ENCODE measurements at places on chromosomes 4 and X.

DNA sequence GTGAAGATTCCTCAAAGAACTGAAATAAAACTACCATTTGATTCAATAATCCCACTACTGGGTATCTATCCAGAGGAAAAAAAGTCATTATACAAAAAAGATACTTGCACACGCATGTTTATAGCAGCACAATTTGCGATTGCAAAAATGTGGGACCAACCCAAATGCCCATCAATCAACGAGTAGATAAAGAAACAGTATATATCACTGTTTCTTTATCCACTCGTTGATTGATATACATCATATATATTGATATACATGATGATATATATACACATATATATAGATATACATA lies 13.6 kb upstream of the AFP start:
- no peak for DNase-seq

DNA sequence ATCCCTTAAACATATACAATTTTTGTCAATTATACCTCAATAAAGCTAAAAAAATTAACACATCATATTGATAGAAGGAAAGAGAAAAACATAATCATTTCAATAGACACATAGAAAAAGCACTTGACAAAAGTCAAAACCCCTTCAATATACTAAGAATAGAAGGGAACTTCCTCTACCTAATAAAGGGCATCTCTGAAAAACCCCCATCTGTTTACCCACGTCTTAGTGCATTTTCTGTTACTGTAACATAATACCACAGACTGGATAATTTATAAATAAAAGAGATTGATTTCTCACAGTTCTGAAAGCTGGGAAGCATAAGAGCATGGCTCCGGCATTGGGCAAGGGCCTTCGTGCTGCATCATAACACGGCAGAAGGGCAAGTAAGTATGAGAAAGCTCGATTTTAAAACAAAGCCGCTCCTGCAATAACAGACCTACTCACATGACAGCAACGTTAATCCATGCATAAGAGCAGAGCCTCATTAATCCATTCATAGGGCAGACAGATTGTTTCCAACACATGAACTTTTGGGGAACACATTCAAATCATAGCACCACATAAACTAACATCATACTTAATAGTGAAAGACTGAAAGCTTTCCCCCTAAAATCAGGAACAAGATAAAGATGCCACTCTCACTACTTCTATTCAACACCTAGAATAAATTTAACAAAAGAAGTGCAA lies 15.7 kb downstream of the STEEP1 start:
- no peak for DNase-seq

- DNase-seq: no peak
These were observed 24.9 kb downstream of the JAKMIP1 start for GRCh38 chr4:6175426-6175825.

DNA sequence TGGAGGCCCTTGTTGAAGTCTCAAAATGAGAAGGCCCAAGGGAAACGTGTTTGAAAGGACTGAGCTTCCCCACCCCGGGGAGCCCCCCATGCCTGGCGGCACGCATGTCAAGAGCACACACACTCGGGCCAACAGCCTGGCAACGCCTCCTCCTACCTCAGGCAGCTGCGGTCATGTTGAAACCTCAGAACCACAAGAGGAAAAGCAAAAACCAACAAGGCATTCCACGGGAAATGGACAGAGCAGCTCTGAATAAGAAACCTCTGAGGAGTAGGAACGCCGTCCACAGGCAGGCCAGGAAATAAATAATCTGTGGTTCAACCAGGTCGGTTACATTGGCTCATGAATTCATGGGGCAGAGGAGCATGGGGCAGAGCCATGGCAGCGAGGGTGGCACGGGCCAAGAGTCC lies 95.7 kb upstream of the AFAP1 start:
- no peak for DNase-seq

GRCh38 chr4:31791666-31792065 lies 1071.5 kb downstream of the PCDH7 start:
- no peak for DNase-seq

DNA sequence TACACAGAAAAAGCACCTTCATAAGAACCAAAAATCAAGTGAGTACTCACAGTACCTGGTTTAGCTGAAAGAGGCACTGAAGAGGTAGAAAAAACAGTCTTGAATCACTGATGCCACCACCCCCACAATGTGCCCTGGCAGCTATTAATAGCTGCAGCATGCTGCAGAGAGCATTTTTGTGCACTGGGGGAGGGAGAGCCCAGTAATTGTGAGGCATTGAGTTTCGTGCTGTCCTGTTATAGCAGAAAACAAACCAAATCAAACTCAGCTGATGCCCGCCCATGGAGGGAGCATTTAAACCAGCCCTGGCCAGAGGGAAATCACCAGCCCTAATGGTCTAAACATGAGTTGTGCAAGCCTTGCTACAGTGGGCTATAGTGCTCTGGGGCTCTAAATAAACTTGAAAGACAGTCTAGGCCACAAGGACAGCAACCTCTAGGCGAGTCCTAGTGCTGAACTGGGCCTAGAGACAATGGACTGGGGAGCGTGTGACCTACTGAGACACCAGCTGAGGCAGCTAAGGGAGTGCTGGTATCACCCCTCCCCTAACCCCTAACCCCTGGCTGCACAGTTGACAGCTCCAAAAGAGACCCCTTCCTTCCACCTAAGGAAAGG lies 106.3 kb upstream of the TMLHE start:
- no peak for DNase-seq

Data from activated CD4-positive, CD25-positive, alpha-beta regulatory T cell (primary cell).